ENCODE measurements at places on chromosomes 1 and 21.

DNA sequence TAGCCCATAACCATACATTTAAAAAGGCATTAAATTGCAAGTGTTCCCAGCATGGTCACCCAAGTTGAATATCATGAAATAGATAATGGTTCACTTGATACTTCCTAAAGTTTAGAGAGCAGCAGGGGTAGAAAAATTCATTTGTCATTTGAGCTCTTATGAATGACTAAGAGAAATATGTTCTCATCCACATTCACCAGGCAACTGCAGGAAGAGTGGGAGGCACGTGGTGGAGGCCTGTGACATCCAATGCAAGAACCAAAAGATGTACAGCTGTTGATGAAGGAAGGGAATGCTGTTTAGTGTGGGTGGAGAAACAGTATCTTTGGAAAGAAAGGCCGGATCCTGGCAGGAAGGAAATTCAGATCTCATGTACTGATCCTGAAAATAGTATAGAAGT, 473.1 kb downstream of the ADGRL2 start:
- no peak for DNase-seq

DNA sequence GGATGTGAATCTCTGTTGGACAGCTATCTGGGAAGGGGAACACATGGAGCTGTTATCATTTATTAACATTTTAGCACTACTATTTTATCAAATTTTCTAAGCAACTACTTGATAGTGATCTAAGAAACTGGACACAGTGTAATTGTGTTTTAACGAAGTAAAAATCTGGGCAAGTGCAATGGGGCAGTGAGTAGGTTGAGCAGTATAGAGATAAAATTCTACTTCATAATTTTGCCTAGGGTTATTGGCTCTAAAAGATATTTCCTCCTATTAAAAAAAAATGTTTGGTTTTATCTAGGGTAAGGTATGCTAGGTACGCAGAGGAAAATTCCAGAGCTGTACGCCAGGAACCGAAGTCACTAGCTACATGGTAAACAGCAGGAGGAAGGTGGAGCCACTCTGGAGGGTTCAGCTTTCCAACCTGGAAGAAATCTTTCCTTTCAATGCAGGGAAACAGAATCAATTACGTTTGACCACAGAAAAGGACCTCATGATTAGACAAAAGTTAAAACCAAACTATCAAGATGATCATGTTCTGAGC, 43.3 kb downstream of the BCAR3 start:
- no peak for DNase-seq

GRCh38 chr1:186188736-186189135, 186.3 kb downstream of the TPR start:
- no peak for DNase-seq

- no peak for DNase-seq
Observed at GRCh38 chr1:2314803-2315673, 76.3 kb downstream of the MORN1 start.

- no peak for DNase-seq
Observed at GRCh38 chr1:31693231-31693630, 10.6 kb downstream of the COL16A1 start.

- no peak for DNase-seq
Observed at GRCh38 chr1:31381394-31382294, 8.8 kb upstream of the FABP3 start.

GRCh38 chr1:220448217-220448616, 79.7 kb upstream of the MARK1 start:
- DNase-seq: no peak

DNA sequence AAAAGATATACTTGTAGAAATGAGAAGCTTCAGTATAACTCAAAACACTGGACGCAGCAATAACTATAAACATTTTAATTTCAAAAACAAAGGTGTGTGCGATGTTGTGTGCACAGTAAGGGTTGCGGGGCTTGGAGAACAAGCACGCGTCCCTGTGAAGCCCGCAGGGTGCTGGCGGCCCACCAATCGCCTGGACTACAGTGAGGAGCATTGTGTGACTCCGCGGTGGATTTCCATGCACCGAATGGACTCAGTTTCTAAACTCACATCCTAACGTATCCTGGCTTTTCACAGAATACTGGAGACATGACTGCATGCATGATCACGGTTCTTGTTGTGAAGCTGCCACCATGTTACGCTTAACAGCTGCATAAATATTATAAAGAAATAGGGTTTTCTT, 33.0 kb downstream of the NTPCR start:
- DNase-seq: no peak

DNA sequence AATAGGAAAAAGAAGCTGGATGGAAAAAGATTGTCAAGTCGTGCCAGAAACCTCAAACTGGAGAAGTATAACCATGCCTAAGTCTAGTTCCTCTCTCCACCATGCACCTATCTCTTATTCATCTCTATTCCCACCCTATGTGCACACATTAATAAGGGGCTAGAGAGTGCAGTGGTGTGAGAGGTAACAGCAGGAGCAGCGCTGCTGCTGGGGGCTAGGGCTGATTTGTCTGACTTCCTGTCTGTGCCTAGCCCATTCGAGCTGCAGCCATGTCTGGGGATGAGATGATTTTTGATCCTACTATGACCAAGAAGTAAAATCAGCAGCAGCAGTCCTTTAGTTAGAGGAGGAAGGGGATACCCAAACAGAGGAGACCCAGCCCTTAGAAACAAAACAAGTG, 43.0 kb downstream of the TRIM33 start:
- DNase-seq: no peak

DNA sequence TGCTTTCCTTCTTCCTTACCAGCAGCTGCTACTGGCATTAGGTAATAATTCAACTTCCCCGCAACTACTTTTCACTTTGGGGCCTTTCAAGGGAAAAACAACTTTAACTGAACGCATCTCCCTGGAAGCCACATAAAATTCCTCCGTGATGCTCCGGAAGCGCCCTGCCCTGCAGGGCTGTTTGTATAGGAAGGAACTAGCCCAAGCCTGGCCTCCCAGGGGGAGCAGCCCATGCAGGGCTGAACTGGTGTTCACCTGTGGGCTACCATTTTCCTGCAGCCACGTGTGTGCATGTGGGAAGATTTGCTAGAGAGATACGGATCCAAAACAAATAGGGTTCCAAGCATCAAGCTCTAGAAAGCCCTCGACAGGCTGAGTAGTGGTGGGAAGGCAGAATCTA, 14.4 kb downstream of the CLDN14 start:
- no peak for DNase-seq

DNA sequence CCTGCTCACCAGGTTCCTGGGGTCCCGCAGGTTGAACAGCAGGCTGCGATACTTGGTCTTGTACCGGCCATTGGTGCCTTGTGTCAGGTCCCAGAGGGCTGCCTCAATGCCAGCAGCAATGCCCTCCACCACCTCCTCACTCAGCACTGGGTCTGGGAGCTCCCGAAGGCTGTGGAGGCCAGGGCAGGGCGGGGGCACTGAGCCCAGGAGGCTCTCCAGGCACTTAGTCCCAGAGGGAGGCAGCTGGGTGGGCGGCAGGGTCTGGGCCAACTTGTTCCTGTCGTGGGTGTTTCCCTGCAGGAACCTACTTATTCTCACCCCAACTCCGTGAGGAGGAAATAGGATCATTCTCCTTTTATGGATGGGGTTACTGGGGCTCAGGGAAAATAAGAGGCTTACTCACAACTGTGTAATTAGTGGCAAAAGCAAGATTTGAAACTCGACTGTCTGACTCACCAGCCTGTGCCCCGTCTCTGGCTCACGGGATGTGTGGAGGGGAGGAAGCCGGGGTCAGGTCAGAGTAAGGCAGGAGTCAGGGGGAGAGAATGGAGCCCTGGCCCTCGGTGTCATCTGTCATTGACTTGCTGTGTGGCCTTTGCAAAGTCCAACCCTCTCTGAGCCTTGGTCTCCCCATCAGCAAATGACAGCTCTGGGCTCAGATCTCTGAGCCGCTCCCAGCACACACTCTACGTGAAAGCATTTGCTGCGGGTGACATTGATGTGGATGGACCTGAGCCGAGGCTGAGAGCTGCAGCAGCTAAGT, 17.2 kb downstream of the SPOCD1 start:
- DNase-seq: no peak

DNA sequence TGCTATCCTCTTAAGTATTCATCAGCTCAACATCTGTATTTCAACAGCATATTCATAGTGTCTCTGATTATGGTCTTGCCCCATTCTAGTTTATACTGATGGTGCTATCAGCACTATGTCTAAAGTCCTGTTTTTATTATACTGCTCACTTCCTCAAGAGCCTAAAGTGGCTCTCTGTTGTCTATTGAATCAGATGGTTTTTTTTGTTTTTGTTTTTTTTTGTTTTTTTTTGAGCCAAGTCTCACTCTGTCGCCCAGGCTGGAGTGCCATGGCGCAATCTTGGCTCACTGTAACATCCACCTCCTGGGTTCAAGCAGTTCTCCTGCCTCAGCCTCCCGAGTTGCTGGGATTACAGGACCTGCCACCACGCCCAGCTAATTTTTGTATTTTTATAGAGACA, 6.1 kb downstream of the STX12 start:
- DNase-seq: no peak

DNA sequence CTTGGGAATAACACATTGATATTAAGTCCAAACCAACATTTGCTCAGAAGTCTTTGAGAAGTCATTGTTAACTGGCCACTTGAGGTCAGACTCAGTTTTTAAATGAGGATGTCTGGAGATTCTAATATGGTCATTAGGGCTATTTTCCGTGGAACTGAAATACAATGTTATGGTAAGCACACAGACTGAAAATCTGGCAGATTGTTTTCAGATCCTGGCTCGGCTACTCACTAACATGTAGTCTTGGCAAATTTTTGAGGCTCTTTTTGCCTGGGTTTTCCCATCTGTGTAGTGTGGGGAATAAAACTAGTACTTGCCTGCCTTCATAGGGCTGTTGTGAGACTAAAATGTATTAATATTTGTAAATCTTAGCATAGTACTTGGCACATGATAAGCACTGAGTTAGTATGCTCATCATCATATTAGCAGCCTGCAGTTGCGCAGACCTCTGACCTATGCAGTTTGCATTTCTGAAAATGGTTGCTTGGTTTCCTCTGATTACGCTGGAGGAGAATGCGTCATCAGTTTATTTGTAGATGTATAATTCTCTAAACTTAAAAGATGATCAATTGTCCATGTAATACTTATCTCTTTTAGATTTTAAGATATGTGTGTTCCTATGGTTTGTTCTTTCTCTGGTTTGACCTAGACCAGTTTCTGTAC, 100.8 kb downstream of the C1orf21 start:
- DNase-seq: no peak

DNA sequence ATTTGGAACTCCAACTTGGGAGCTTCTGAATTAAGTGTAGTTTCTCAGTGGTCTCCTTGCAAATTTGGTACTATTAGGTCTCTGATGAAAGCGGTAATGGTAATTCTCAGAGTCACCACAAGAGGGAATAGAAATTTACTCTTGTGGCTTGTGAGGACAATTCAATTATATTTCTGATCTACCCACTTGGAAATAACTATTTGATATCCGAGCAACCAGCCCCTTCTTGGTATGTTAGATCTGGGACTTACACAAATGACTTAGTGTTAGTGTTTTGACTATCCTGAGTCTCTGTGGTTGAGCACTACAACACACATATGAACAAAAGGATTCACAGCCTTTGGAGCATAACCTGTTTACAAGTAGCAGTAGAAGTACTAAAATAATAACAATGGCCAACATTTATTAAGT, 68.1 kb downstream of the RPS6KA1 start:
- DNase-seq: no peak

GRCh38 chr1:175157200-175157599, 35.4 kb downstream of the KIAA0040 start:
- DNase-seq: no peak

DNA sequence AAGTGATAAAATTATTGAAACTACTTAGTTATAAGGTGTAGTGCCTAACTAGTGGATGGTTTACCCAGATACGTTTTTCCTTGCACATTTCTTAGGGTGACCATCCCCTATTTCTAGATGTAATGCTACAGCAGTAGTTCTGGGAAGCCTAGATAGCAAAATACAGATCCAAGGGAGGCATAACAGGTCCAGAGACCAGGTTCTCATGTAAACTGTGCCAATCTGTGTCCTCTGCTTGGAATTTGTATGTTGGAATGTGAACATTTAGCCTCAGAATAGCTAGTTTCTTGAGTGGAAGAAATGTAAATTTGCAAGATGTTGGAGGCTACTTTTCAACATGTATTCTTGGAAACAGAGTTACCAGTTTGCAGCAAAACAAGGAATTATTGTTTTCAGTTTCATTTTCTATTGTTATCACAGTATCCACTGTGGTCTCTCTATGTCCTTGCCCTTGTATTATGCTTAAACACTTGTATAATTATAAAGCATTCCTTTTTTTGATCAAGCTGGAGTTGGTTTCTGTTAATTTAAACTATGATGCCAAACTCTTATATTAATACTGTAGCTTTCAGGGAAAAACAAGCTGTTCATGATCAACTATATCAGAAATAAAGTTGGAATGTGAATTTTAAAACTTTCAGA, 102.0 kb upstream of the BRINP3 start:
- DNase-seq: no peak

GRCh38 chr1:8599646-8600212, 217.7 kb downstream of the RERE start:
- no peak for DNase-seq

GRCh38 chr21:20970691-20971090, 27.5 kb upstream of the NCAM2 start:
- DNase-seq: no peak

GRCh38 chr1:99559166-99559565, 86.7 kb upstream of the PALMD start:
- DNase-seq: no peak

DNA sequence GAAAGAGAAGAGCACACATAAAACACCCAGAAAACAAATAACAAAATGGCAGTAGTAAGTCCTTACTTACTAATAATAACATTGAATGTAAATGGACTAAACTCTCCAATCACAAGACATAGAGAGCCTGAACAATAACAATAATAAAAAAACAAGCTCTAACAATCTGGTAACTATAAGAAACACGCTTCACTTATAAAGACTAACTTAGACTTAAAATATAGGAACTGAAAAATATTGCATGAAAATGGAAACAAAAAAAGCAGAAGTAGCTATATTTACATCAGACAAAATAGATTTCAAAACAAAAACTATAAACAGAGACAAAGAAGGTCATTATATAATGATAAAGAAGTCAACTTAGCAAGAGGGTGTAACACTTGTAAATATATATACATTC, 83.1 kb upstream of the LYPLAL1 start:
- DNase-seq: no peak

GRCh38 chr1:56547977-56548376, 31.4 kb downstream of the PLPP3 start:
- DNase-seq: peak; percentile 96

DNA sequence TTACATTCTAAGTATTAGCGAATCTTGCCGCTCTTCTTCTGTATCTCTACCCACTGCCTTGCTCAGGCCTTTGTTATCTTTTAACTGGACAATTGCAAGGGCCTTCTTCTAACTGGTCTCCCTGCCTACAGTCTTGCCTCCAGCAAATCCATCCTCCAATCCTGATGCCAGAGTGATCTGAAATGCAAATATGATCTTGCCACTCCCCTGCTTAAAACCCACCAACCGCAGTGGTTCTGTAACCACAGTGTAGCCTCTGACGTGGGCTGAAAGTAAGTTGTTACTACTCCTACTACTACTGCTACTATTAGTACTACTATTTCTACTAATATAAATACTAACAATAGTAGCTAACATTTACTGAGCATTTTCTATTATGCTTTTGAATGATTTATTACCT, 12.4 kb downstream of the MOV10 start:
- no peak for DNase-seq

- DNase-seq: no peak
Observed at GRCh38 chr1:61756773-61757172, 14.5 kb downstream of the PATJ start.
